ENCODE measurements at places on chromosomes 12 and 14.
A peak's percentile ranks its signal among the peaks of the same experiment; 100 is the strongest.

- no peak for DNase-seq
Observed at GRCh38 chr14:95300697-95301526, 18.8 kb downstream of the CLMN start.

DNA sequence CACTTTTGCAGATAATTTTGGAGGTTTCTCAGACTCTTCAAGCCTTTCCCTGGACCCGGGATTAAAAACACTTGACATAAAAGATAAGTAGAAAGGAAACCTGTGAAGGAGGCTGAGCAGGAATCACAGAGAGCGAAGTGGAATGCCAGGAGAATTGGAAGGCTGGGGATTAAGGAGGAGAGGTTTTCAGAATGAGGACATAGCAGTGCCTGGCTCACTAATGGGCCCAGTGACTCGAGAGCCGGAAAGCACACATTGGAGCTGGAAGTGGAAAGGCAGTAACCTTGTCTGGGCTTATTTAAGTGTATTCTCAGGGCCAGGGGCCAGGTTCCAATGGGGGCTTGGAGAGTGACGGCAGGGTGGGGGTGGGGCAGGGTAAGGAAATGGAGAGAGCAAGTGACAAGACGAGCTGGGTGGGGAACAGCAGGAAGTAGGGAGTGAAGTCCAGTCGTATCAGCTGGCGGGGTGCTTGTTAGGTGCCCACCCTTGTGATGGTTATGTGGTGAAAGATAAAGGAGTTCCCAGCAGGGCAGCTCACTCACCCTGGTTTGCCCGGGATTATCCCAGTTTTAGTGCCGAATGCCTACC is 13.1 kb downstream of the EVL start:
- no peak for DNase-seq

DNA sequence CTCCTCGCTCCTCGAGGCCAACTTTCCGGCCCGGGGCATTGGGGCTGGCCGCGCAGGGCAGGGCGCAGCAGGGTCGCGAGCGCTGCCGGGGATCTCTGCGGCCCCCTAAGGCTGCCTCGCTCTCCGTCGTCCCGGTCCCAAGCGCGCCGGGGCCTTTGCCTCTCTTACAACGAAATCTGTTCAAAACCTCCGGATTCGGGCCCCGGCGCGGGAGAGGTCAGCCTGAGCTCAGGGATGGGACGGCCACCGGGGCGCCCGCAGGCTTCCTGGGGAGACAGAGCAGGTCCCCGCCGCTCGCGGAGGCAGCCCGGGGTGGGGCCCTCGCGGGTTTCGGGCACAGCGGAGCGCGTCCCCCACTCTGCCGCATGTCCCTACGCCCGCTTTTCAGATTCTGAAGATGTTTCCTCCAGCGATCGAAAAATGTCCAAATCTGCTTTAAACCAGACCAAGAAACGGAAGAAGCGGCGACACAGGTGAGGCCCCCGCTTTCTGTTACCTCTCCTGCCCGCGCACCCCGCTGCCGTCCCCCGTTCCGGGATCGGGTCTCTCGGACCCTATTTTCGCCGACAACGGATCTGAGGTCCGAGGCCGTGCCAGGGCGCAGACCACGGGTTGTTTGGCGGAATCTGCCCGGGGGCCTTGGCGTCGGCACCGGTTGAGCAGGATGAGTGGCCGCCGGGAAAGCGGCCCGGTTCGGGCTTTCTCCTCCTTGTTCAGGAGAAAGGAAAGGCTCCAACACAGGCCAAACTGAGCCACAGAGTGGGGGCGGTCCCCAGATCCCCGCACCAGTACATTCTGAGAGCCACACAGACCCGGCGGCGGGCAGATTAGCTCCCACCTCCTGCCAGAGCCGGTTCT is 1.8 kb downstream of the VSX2 start:
- no peak for DNase-seq

DNA sequence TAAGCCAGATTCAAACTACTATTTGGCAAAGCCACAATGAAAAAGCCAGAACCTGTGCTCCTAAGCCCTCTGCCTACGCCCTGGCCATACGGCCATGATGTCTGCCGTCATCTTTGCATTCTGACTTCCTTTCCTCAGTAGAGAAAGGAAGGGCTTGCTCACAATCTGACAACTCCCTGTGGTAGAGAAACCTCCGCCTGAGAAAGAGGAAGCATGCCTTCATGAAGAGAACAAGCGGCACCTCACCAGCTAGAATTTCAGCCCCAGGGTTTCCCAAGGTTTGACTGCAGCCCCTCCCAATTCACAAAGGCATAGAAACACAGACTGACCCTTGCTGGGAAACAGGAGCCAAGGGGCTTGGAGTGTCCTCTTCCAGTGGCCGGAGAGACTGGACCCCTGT is 25.7 kb downstream of the TEP1 start:
- no peak for DNase-seq

DNA sequence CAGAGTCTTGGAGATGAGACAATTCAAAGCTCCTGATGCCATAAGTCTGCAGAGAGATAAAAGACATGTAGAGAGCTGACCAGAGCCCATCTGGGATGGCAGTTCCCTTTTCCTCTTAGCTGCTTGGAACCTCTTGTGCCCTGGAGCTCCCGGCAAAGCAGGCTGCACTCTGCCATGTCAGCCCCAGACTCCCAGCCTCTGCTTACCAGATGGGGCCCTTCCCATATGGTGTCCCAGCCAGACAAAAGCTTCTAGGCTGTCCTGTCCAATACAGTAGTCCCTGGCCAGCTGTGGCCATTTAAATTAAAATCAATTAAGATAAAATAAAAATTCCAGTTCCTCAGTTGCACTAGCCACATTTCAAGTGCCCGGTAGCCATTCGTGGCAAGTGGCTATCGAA is 303.9 kb downstream of the TTC6 start:
- DNase-seq: no peak

DNA sequence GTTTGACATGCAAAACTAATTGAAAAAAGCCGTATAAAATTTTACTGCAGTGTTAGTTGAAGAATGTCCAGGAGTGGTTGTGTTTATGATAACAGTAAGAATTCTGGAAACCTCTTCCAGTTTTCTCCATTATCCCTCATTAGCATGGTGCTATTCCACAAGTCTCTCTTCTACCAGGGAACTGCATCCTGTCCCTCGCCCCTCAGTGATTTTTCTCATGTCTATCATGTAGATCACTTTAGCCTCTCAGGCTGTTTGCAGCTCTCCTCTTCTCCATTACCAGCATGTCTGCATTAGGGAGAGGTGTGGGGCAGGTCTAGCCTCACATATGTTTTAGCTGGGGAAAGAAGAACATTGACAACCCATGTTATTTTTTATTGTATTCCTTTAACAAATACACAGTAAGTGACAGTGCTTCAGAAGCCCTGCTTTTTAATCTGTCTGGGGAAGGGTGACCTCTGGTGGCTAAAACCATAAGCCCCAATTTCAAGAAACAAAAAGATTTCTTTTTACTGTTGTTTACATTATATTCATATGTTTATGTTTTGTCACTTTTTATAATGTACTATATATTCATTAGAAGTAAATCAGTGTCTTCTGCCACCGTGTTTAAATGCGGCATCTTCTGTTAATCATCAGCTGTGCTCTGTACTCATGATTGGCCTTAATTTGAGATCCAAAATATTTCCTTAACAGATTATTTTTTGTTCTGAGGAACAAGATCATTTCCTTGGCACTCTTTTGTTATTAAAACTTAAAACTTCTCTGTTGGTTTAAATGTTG is 70.7 kb downstream of the RASSF8 start:
- DNase-seq: no peak

DNA sequence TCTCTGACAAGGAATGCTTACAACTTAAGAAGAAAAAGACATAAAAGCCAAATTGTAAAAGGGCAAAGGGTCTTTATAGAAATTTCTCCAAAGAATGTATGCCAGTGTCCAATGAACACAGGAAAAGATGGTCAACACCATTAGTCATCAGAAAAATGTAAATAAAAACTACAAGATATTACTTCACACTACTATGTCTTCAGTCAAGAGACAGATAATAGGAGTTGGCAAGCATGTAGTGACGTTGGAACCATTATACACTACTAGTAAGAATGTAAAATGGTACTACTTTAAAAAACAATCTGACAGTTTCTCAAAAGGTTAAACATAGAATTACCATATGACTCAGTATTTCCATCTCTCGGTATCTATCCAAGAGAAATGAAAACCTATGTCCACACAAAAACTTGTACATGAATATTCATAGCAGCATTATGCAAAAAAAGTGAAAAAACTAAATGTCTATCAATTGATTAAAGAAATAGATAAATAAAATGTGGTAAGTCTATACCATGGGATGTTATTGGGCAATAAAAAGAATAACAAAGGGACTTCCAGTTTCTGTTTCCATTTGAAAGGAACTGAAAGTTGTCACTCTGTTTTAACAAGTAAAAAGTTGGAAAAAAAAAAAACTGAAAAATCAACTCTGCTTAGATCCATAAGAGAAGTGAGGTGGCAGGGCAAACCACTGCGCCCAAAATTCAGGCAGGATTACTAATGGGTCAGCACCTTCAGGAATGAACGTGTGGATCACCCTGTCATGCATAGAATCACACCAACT is 69.8 kb downstream of the ALG10B start:
- no peak for DNase-seq

GRCh38 chr14:75003250-75004027 is 718 bp downstream of the EIF2B2 start:
- no peak for DNase-seq

- DNase-seq: no peak
Observed at GRCh38 chr14:77305696-77306095, 15.0 kb downstream of the POMT2 start.

GRCh38 chr14:93006567-93007051 is 83.7 kb downstream of the CHGA start:
- no peak for DNase-seq

GRCh38 chr14:77883131-77883846 is 83.4 kb downstream of the ADCK1 start:
- DNase-seq: peak; percentile 58

DNA sequence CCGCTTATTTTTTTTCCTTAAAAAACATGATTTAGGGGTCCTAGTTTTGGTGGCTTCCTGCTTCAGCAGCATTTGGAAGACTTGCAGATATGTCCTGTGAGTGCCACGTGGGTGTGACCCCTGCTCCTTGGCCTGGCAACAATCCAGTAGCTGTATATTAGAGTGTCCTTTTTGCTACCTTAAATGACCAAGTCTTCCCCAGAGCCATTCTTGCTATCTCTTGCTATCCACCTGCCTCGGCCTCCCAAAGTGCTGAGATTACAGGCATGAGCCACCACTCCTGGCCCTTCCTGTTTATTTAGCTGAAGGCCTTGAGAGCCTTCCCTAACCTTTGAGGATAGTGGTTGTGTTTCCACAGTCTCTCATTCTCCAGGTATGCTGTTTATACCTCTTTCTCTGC is 17.0 kb downstream of the TPCN1 start:
- no peak for DNase-seq

GRCh38 chr12:68175557-68176061 is 16.1 kb upstream of the IFNG start:
- DNase-seq: no peak

GRCh38 chr14:66709291-66709690 is 201.3 kb downstream of the GPHN start:
- DNase-seq: no peak

DNA sequence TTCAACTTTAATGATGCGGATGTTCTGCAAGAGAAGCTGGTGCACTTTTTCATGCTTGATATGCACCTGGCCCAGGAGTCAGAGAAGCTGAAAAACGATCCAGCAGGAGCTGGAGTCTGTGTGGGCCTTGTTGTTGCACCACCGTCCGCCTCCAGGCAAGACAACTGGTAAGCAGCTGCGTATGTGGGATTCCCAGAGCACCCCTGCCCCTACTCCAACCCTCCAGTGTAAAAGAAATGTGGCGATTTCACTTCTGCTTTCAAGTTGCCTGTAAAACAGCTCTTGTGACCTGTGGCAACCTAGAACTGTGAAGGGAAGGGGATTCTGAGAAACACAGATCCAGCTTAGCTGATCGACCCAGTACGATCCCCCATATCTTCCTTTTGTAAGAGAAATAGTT is 154.1 kb upstream of the PELI2 start:
- no peak for DNase-seq

- no peak for DNase-seq
Observed at GRCh38 chr14:99413911-99414310, 66.7 kb downstream of the SETD3 start.

DNA sequence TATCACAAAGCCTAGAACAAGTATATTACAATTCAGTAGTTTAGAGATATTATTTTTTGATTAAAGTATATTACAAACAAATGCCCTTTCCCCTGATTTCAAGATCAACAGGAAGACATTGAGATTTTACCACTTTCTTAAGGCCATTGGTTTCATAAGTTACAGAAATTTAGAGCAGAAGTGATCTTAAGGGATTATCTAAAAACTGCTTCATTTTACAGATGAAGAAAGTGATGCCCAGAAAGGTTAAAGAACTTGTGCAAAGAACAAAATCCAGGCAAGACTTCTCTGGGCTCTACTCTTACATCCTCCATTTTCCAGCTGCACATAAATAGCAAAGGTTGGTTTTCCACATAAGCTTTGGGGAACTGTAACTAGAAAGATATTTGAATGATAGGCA is 87.5 kb downstream of the DUSP6 start:
- no peak for DNase-seq

DNA sequence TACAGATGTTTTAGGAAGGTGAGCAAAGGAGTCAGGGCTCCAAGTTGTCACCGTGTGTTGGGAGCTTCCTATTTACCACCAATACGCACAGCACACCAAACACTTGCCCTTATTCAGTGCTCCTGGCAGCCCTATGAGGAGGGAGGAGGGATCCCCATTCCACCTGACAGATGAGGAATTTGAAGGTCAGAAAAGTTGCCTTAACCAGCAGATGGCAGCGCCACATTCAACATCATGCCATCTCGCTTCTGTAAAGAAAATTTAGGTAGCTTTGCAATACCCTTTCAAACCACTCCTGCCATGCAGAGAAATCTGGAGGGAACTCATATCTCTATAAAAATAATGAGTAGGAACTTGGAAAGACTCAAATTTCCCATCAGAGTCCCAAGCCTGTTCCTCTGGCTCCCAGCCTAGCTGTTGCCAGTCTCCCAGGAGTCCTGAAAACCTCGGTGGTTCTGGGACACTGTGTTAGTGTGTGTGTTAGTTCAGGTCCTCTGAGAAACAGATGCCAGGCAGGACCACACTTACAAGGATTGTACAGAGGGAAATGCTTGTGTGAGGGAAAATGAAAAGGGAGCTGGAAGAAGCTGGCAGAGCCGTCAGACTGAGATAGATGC is 410.5 kb downstream of the MED13L start:
- DNase-seq: no peak
